ENCODE measurements at places on chromosomes 7 and 10.

DNA sequence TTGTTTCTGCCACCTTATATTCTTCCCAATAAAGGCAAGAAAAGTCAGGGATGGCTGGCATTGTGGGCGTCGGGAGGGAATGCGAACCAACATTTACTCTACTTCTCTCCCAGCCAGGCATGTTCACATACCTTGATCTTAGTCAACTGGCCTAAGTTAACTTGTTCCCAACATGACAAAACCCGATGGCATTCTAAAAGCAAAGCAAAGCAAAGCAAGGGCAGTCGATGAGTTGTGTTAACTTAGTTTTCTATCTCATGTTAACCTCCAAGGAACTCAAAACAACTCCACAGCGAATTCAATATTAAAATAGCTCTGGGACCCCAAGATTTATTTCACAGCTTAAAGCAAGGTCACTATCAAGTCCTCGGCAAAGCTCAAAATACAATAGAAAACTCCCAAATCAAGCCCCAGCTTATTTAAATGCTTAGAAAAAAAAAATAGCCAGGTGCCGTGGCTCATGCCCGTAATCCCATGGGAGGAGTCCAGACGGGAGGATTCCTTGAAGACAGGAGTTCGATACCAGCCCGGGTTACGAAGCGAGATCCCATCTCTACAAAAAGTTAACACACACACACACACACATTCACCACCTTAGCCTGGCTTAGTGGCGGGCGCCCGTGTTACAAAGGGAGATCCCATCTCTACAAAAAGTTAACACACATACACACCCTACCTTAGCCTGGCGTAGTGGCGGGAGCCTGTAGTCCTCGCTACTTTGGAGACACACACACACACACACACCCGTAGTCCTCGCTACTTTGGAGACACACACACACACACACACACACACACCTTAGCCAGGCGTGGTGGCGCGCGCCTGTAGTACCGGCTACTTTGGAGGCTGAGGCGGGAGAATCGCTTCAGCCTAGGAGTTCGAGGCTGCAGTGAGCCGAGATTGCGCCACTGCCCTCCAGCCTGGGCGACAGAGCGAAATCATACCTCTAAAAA is 901 bp upstream of the CCNY start:
- DNase-seq = peak; percentile 32

DNA sequence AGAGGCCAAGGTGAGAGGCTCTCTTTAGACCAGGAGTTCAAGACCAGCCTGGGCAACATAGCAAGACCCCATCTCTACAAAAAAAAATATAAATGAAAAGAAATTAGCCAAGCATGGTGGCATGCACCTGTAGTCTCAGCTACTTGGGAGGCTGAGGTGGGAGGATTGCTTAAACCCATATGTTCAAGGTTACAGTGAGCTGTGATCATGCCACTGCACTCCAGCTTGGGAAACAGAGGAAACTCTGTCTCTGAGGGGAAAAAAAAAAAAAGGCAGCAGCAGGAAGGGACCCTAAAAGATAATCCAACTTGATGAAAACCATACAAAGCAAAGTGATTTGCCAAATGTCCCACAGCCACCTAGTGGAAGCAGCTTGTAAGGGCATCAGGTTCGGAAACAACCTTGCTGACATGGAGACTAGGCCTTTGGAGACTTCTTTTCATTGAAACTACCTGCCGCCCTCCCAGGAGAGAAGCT is 15.6 kb upstream of the PBLD start:
- DNase-seq = peak; percentile 52

DNA sequence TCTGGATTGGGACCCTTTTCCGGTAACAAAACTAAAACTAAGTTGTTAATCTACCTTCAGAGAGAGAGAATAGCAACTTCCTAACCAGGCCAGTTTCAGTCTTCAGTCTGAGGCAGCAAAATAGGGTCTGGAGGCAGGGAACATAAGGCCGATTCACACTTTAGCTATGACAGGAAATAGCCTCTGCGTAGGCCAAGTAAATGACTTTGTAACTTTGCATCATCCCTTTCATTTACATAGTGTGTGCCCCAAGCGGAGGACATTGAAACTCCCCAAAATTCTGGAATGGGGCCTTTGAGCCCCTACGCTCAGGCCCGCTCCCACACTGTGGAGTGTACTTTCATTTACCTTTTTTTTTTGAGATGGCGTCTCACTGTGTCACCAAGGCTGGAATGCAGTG is 1.7 kb upstream of the UPP1 start:
- peak; percentile 65 for DNase-seq

- no peak for DNase-seq
These were observed 623.7 kb downstream of the TYW1 start for GRCh38 chr7:67620216-67620933.

DNA sequence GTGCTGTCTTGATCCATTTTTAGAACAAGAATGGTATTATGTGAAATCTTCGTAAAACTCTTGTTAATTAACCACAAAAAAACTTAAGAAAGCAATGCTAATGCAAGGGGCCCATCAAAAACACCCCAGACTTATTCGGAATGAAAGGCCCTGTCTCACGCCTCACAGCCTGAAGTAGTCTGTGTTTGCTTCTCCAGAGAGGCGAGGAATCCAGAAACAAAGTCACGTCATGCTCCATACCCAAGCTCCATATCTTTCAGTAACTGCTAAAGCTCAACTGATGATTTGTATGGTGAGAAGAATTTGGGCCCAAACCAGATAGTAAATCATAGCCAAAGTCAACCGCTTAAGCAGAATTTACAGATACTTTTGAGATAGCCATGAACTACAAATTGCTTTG is 155.4 kb downstream of the ATE1 start:
- no peak for DNase-seq

DNA sequence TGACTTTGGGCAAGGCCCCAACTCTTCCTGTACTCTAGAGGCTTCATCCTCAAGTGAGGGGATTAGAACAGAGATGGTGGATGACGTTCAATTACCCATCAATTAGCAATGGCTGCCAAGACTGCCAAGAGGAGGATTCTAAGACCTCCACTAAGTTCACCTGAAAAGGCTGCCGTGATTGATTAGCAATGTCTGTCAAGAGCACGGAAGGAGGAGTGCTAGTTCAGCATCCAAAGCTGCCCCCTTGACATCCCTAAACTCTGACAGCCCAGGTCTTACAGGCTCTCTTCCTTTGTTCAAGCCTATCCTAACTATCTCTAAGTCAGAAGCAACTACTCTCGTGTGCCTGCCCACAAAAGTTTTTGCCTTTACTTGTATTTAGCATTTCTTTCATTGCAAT is 68.4 kb downstream of the FAM53B start:
- no peak for DNase-seq

GRCh38 chr10:29883231-29883630 is 176.2 kb downstream of the JCAD start:
- DNase-seq = no peak

DNA sequence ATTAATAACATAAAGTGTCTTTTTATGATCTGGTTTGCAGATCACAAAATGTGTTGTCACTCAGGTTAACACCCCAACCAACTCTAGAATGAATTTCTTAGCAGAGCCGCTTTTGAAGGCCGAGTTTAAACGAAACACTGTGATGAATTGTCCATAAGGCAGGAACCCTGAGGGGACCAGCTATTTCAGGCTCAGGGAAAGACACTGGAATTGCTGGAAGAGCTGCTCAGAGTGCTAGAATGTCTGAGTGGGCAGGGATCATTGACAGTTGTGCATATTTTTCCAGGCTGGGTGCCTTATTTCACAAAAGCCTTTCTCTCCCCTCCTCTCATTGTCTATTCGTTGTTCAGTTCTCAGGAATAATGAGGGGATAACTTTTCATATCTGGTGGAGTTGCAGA is 68.7 kb upstream of the PRKG1 start:
- DNase-seq = no peak

GRCh38 chr7:64951250-64951848 is 39.5 kb downstream of the ZNF117 start:
- DNase-seq = peak; percentile 45
